Fibroblast of mammary gland (primary cell): ENCODE measurements at places on chromosomes 5 and 9.

- peak; percentile 46 for DNase-seq
Measured at GRCh38 chr5:129748913-129749880, 1.3 kb downstream of the MINAR2 start.

GRCh38 chr9:118038713-118039112 lies 334.5 kb downstream of the TLR4 start:
- no peak for DNase-seq

- no peak for DNase-seq
Measured at GRCh38 chr5:128925973-128926372, 39.3 kb upstream of the SLC27A6 start.

GRCh38 chr5:106875591-106876297 lies 795.0 kb downstream of the EFNA5 start:
- peak; percentile 33 for DNase-seq

GRCh38 chr5:181200816-181201215 lies 4.2 kb downstream of the TRIM7 start:
- no peak for DNase-seq
